Fibroblast of mammary gland (primary cell): ENCODE measurements at places on chromosomes 12 and 14.

DNA sequence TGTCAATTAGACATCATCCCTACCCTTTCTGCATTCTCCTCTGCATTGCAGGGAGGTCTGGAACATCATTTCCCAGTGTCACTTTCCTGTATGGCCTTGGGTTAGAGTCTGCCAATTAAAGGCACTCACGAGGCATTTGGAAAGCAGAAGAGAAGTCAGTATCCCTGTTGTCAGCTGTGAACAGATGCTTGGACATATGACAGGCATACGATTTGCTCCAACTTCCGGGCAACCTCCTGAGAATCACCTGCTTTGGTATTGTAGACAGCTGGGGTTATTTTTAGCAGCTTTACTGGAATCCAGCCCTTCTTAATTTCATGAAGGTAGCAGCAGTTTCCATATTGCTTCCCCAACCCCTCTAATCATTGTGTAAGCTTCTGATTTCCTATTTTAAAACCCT is 88.7 kb upstream of the DHRS4 start:
- no peak for DNase-seq

DNA sequence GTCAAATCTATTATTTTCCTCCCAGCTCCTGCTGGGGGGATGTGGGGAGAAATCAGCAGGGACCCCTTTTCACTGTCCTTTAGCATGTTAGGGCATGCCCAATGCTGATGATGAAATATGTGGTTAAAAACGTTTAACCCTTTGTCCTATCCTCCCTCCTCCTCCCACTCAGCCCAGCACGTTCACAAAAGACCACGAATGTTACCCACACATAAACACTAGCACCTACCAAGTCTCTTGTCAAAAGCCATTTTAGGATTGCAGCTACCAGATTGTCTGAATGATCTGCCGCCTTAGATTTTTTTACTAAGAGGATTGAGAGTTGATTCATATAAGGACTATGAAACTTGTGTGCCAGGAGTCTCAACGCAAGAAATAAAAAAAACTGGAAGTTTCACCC is 70.4 kb downstream of the TBK1 start:
- peak; percentile 76 for DNase-seq

- peak; percentile 6 for DNase-seq
Measured at GRCh38 chr14:34120185-34120977, 169.5 kb upstream of the EGLN3 start.

- peak; percentile 36 for DNase-seq
Measured at GRCh38 chr14:83342590-83342989, 1808.9 kb upstream of the SEL1L start.

GRCh38 chr12:124480469-124481256 is 86.7 kb downstream of the NCOR2 start:
- DNase-seq, result peak; percentile 78

DNA sequence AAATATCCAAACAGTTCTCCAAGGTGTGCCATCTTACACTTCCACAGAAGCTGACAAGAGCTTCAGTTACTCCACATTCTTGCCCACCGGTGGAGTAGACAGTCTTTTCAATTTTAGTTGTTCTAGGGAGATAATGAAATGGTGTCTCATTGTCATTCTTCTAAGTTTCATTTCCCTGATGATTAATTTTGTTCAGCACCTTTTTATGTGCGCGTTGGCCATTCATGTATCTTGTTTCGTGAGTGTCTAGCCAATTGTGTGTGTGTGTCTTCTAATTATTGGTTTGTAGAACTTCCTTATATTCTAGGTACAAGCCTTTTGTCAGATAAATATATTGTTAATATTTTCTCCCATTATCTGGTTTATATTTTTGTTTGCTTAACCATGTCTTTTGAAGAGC is 63.1 kb downstream of the GLT1D1 start:
- no peak for DNase-seq

DNA sequence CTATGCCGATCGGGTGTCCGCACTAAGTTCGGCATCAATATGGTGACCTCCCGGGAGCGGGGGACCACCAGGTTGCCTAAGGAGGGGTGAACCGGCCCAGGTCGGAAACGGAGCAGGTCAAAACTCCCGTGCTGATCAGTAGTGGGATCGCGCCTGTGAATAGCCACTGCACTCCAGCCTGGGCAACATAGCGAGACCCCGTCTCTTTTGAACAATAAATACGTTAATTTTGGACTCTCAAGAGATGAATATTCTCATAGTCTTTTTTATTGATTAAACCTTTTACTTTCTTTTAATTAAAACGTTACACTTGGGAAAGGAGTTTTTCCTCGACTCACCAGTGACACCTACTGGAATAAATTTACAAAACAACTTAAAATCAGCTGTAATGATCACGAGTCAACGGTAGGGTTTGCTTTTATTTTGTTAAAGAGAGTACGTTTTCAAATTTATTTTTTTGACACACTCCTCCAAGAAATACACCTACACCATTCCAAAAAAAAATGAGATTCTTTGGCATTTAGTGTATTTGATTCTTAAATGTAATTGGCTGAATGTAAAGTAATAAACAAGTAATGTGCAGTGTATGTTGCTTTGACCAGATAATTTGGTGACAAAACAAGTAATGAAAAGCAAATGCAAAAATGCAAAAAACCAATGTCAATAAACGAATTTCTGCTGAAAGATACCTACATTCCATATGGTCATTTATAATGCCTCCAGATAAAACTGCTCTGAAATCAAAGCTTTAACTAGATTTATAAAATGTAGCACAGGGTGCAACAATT is 687 bp upstream of the RPS29 start:
- DNase-seq, result peak; percentile 82
